ENCODE measurements at places on chromosomes 2 and 18.

DNA sequence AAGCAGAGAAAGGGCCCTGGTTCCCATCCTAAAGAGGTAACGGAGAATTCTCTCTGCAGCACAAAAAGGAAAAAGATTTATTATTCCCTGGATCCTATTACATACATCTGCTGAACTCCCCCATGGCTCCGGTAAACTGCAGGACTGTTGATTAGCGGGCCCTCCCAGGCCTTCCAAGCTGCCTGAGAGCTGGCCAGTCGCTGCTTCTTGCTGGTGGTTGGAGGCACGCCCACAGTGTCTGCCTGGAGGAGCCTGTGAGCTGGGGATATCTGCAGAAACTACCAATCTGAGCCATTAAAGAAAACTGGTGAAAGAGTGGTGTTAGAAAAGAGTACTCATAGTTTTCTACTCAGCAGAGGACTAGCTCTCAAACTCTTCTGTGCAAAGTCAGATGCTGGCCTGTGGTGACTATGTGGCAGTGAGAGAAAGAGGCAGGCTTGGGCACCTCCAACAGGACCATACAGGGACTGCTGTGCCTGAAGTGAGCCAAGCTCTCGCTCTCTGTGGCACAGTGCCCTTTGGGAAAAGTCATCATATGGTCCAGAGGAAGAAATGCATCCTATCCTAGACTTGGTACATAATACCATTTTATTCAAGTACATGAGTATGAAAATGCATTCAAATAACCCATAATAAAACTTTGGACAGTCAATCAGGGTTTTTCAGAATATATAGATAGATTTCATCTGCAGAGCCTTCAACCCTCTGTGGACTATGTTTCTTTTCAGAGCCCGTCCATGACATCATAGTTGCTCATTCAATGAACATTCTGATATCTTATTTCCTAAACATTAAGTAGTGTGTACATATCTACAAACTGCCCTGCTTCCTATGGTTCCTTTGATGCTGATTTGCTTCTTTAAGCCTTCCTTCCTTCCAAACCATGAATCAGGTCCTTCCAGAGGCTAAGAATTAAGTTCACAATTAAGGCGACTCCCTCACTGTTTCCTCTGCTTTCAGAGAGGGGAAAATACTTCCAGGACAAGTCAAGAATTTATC, 242.0 kb upstream of the LYPD1 start:
- peak; percentile 8 for DNase-seq

DNA sequence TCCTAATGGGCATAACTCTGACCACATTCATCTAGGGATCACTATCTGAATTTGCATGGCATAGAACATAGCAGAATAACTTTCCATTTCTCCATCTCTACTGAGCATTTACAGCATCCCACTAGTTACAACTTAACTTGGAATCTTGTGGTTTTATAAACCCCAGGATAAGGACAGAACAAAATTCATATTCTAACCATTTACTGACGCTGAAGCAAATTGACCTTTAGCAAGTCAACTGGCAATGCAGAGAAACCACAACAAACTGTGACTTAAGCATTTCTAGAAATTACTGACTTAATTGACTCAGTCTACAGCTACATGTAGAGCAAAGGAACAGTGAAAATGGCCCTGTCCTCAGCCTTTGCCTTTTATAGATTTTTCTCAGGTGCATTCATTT, 61.2 kb downstream of the DCC start:
- no peak for DNase-seq

- no peak for DNase-seq
These were observed 52.8 kb upstream of the OTOF start for GRCh38 chr2:26530696-26531095.

DNA sequence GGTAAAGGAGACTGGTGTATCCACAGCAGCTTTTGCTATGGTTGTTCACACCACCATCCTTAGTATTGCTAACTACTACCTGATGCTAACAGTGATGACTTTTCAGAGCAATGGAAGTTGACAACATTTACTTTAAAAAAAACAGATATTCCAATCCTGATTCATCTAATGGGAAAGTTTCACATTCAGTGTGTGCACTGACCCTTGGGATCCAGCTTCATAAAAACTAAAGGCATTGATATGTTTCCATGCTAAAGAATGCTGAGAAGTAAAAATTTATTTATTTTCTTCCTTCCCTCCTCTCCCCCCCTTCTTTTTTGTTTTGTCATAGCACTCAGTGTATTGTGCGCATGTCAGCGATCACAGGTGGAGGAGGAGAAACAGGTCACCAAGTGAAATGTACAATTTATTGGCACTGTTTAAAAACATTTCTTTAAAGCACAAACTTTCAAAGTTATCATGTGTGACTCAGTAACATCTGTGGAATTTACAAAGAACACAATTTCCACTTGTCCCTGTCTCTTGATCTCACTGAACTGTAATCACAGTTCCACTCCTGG, 229.9 kb downstream of the ALK start:
- no peak for DNase-seq

- DNase-seq = peak; percentile 82
These were observed 21.7 kb downstream of the DDX18 start for GRCh38 chr2:117835990-117836760.

DNA sequence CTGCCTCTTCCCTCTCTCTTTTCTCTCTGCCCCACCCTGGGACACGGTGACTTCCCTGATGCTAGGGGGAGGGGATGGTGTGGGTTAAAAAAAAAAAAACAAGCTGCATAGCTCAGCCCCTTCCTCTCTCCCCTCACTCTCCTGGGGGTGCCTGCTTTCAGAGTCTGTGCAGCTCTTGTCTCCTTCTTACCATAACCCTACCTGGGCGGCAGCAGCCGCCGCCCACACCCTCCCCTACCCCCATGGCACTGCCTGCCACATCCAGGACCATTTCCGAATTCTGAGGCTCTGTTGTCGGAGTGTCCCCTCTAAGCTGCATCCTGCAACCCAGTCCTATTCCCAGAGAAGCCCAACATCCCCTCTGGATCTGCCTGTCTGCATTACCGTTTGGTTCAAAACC, 16.0 kb downstream of the TTC32 start:
- DNase-seq = no peak

- DNase-seq = no peak
These were observed 134.9 kb downstream of the NDUFA10 start for GRCh38 chr2:239890206-239890746.

DNA sequence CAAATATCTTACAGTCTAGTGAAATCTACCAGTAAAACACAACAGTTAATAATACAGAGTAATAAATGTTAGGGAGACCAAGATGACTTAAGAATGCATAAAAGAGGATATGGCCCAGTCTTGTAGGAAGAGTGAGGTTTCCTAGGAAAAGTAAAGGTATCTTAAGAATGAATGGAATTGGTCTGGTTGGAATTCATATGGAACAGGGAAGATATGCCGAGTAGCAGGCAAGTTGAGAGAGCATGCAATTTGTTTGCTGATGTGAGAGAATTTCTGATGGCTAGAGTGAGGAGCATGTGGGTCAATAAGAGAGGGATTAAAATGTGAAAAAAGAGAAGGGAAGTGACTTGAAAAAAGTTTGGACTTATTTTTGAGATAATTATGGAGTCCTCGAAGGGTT, 512.9 kb upstream of the ZEB2 start:
- DNase-seq = no peak

DNA sequence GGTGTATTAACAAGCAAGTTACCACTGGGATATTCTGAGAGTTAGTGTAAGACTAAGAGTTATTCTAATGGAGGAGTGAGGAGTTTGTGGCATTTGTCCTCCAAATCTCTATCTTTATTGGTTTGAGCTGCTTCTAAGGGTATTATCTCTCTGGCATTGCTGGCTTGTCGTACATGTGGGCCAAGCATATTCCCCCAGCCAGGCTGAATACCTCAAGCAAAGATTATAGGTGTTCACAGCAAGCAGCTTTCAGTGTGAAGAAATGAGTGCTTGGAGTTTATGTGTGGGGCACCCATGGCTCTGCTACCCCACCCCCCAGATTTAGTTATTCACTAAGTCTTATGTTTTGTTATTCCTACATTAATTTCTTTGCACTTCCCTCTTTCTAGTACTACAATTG, 193.6 kb upstream of the FANCL start:
- no peak for DNase-seq

DNA sequence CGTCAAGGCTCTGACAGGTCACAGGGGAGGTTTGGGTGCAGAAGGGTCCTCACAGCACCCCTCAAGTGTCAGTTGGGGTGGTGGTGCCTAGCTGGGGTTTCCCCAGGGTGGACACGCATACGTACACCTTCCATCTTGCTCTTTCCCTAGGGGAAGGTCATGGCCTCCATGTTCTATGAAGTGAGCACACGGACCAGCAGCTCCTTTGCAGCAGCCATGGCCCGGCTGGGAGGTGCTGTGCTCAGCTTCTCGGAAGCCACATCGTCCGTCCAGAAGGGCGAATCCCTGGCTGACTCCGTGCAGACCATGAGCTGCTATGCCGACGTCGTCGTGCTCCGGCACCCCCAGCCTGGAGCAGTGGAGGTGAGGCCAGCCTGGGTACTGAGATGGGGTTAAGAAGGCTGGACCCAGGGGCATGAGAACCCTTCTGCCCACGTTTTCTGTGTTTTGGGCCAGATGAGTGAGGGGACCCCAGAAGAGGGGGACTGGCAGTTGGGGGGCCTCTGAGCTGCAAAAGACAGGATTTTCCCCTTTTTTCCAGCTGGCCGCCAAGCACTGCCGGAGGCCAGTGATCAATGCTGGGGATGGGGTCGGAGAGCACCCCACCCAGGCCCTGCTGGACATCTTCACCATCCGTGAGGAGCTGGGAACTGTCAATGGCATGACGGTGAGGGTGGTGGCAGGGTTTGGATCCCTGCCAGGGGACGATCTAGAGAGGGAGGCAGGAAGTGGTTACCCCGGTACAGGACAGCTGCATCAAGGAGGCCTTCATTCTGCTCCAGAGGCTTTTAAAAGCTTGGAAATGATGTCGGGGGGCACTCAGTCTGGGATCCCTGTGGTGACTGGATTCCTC, 20.9 kb downstream of the SLC30A3 start:
- no peak for DNase-seq

DNA sequence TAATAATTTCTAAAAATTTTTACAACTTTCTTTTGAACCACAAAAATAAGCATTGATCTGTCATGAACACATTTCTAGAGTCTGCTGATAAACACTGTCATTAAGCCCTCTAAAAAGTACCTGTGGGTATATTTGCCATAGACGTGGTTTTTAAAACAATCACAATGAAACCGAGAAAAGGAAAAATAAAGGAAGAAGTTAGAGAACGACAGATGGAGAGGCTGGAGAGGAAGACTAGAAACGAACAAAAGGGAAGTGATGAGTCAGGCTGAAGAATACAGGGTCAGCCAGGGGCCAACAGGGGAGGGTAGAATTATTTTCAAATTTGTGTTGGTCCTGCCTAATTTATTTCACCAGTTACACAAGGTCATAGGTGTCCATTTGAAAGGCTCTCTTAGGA, 62.0 kb downstream of the MYL12B start:
- DNase-seq = no peak

GRCh38 chr2:10765461-10765860, 44.0 kb downstream of the ATP6V1C2 start:
- DNase-seq = no peak

- no peak for DNase-seq
These were observed 539.3 kb downstream of the TNS1 start for GRCh38 chr2:217463402-217464075.

DNA sequence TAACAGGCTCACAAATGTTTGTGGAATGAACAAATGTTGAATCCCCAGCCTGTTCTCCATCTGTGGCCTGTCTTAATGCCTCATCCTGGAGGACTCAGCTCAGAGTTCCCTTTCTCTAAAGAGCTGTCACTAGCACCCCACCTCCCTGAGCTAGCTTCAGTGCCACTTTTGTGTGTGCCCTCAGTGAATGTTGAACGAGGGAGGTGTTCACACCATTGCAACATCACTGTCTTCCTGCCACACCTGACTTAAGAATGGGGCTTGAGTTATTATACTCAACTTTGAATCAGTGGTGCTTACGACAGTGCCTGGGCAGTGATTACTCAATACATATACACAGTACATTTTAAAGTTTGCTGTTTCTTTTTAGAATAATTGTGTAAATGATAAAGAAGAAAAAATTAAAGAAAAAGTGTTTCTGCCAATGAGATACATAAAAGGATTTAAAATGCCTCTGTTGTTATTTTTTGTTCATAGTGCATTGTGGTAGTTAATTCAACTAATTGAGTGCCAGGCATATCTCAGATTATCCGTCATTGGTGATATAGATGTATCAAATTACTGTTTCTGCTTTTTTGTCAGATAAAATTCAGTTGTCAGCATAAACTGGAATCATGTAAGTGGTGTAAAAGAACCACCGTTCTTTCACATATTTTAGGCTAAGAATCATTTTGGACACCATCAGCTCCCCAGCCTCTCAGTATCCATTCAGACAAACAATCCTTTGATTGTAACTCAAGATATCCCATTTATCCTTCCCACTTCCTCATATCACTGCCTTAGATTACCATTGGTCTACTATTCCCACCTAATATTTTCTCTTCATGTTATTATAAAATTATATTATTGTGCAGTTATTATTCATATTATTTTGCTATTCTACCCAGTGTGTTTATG, 304.7 kb downstream of the PTPRM start:
- DNase-seq = no peak

GRCh38 chr2:58428096-58429013, 187.2 kb upstream of the FANCL start:
- DNase-seq = peak; percentile 48

- no peak for DNase-seq
These were observed 73.4 kb upstream of the CHAC2 start for GRCh38 chr2:53694096-53694771.

DNA sequence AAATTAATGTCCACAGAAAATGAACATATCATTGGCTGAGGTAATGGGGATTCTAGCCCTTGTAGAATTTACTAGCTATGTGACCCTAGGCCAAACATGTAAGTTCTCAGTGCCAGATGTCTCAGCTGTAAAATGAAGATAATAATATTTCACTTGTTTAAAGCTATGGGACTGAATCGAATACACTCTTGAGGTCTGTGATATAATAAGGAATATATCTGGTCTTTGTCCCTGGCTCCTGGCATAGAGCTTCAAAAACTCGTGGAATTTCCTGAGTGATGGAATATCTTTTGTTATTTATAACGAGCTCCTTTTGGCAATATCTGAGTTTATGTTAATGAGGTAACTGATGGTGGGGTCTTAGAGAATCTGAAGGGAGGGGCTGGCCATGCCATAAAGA, 201.4 kb upstream of the CYP26B1 start:
- no peak for DNase-seq

- no peak for DNase-seq
These were observed 209.2 kb upstream of the ARL4C start for GRCh38 chr2:234706086-234706485.

DNA sequence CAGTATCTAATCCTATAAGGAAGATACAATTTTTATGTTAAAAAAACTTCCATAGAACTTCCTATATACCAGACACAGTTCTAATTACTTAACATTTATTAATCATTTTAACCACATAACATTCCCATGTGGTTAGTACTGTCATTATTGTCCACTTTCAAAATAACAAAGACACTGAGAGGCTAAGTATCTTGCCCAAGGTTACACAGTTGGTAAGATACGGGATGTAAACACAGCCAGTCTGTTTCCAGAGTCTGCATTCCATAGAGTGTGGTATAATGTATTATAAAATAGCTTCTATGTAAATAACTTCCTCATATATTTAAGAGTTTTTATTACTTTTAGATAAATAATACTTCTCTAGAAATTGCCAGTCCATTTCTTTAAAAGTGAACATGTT, 383.3 kb upstream of the ETAA1 start:
- no peak for DNase-seq
